ENCODE measurements at places on chromosomes 2 and 18.

DNA sequence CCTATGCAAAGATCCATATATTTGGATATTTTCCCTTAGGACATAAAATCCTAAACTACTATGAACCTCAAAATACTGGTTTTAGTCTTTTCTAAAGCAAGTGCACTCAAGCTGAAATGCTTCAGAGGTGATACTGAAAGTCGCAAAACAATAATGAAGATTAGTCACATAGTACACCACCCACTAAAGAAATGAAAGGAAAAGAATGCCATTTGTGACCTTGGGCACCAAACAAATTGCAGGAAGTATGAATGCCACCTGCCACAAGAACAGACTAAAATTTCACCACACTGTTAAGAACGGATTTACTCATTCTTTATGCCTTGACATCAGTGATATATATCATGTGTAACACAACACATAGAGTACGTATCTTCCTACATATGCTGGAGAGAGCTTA, 161.5 kb downstream of the ZNF521 start:
- H3K36me3 ChIP-seq = no peaks in the 10 kb centered on the region
- no peaks in the 10 kb centered on the region for H3K27me3 ChIP-seq
- no peak for DNase-seq
- no peak overlapping the region for H3K27ac ChIP-seq
- H3K4me3 ChIP-seq = no peak overlapping the region

- no peak for DNase-seq
- H3K4me3 ChIP-seq = peak overlapping the region; percentile 57
- H3K36me3 ChIP-seq = no peaks in the 10 kb centered on the region
- no peak overlapping the region for H3K27ac ChIP-seq
Measured at GRCh38 chr18:49560624-49561288, 1.1 kb upstream of the LIPG start.

GRCh38 chr18:55106466-55106865, 147.2 kb upstream of the CCDC68 start:
- no peak overlapping the region for H3K27ac ChIP-seq
- no peak for DNase-seq
- H3K4me1 ChIP-seq = no peaks in the 10 kb centered on the region
- H3K27me3 ChIP-seq = no peaks in the 10 kb centered on the region
- no peak overlapping the region for H3K4me3 ChIP-seq

- H3K4me3 ChIP-seq = no peak overlapping the region
- H3K27ac ChIP-seq = no peak overlapping the region
- DNase-seq = no peak
Measured at GRCh38 chr2:102149644-102150455, 7.3 kb downstream of the IL1R1 start.

DNA sequence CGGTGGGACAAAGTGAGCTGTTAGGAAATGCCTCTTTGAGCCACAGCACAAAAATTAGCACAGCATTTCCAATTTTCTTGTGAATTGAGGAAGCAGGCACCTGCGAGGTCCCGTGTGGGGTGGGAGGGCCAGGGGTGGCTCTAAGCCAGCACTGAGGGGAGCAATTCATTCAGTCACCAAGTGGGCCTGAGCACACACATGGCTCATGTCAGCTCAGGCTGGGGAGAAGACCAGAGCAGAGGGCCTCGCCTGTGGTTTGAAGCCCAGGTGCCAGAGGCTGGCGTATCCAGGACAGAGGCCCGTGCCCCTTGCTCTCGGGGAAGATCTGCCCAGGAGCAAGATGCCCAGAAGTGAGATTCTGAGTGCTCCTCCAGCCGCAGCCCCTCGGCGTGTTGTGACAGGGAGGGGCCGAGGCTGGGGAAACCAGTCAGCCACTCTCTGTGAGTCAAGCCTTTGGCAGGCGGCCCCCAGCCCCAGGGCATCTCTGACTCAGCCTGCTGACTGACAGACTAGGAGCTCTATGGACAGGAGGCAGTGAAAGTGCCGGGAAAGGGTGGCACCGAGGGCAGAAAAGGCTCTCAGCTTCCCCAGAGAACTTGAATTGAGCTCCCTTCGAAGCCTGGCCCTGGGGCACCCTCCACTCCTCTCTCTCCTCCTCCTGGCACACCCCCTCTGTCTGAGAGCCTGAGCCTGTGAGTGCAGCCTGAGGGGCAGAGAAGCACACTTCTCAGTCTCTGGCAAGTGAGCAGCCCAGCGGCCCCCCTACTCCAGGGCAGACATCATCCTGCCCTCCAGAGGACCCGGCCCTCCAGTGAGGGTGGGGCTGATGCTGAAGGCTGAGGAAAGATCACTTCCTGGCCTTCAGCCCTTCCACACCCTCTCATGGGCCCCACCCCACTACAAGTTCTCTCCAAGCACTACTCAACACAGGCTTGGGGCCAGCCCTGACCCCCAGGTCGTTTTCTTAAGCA, 32.3 kb downstream of the CYP26B1 start:
- peak; percentile 61 for DNase-seq
- H3K27ac ChIP-seq = no peak overlapping the region
- H3K36me3 ChIP-seq = no peaks in the 10 kb centered on the region
- H3K4me3 ChIP-seq = no peak overlapping the region

- H3K4me1 ChIP-seq = no peaks in the 10 kb centered on the region
- no peak for DNase-seq
- no peaks in the 10 kb centered on the region for H3K27me3 ChIP-seq
- H3K36me3 ChIP-seq = no peaks in the 10 kb centered on the region
- H3K4me3 ChIP-seq = no peak overlapping the region
- H3K27ac ChIP-seq = no peak overlapping the region
Measured at GRCh38 chr18:49241852-49242251, 218.6 kb downstream of the DYM start.

- DNase-seq = no peak
- H3K27me3 ChIP-seq = no peaks in the 10 kb centered on the region
- H3K4me3 ChIP-seq = no peak overlapping the region
- H3K4me1 ChIP-seq = peaks cover 6% of the 10 kb centered on the region
Measured at GRCh38 chr2:6556755-6557154, 309.0 kb downstream of the CMPK2 start.

- H3K36me3 ChIP-seq = no peaks in the 10 kb centered on the region
- peak; percentile 92 for DNase-seq
- no peak overlapping the region for H3K4me3 ChIP-seq
- H3K27ac ChIP-seq = no peak overlapping the region
Measured at GRCh38 chr18:48445540-48445939, 36.4 kb upstream of the ZBTB7C start.

DNA sequence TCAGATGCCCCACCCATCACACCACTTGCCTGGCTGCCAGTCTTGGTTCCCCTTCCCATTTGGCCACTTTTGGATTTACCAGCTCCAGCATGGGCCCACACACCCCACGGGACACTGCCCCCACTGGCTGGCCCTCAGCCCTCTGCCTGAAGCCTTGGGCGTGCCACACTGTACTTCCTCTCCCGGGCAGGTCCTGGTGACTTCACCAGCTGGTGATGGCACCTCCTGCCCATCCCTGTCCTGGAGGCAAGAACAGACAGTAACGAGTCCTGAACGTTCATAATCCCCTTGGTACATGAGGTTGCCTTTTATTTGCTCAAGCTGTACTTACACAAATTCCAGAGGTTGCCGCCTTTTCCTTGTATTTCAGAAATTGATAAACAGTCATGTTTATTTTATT, 81.1 kb downstream of the TMEM17 start:
- no peak overlapping the region for H3K27ac ChIP-seq
- no peaks in the 10 kb centered on the region for H3K27me3 ChIP-seq
- no peaks in the 10 kb centered on the region for H3K36me3 ChIP-seq
- H3K4me1 ChIP-seq = no peaks in the 10 kb centered on the region
- no peak overlapping the region for H3K4me3 ChIP-seq

- no peaks in the 10 kb centered on the region for H3K4me1 ChIP-seq
- no peaks in the 10 kb centered on the region for H3K36me3 ChIP-seq
- H3K27me3 ChIP-seq = no peaks in the 10 kb centered on the region
- H3K27ac ChIP-seq = no peak overlapping the region
- no peak for DNase-seq
Measured at GRCh38 chr18:32278177-32278799, 88.4 kb downstream of the MEP1B start.

DNA sequence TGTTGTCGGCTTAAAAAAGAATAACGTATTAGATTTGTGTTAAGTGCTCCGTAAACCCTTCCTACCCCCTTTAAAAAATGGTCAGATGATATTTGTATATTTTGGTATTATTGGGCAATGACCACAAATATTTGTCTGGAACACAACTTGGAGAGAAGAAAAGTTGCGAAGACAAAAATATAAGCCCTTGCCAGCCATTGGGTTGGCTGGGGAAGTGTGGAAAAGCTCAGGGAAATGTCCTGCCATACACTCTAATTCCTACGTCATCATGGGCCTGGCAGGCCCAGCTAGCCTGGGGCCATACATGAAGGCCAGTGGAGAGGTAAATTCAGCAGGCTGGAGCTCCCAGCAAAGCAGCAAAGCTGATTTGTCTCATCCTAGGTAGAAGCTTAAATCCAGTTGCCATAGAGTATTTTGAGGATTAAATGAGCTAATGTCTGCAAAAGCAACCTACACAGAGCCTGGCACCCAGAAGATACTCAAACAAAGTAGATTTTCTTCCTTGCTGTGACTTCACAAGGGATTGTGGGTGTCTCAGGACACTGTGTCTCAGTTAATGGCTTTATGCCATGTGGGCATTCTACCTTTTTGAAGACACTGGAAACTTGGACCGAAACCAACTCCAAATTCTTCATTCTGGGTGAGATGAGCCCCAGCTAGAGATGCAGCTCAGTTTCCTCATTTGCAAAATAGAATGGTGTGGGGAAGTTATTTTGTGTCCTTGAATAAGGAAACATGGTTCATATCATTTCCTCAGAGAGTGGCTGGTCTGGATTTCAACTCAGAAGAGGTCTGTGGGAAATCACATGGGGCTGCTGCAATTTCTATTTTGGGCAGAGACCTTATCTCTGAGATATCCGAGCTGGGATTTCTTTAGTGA, 87.9 kb upstream of the MAP4K3 start:
- H3K4me3 ChIP-seq = no peak overlapping the region
- no peak overlapping the region for H3K27ac ChIP-seq
- DNase-seq = no peak
- H3K27me3 ChIP-seq = no peaks in the 10 kb centered on the region
- H3K4me1 ChIP-seq = no peaks in the 10 kb centered on the region

DNA sequence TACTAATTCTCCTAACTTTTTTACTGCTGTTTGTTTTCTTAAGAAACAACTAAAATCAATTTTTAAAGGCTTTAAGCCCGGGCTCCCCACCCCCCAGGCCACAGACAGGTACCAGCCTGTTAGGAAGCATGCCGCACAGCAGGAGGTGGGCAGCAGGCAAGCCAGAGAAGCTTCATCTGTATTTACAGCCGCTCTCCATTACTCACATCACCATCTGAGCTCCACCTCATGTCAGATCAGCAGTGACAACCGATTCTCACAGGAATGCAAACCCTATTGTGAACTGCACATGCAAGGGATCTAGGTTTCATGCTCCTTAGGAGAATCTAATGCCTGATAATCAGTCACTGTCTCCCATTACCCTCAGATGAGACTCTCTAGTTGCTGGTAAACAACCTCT, 517.0 kb downstream of the NRXN1 start:
- H3K4me3 ChIP-seq = no peak overlapping the region
- H3K27ac ChIP-seq = no peak overlapping the region
- H3K27me3 ChIP-seq = no peaks in the 10 kb centered on the region
- no peaks in the 10 kb centered on the region for H3K4me1 ChIP-seq
- DNase-seq = peak; percentile 19

DNA sequence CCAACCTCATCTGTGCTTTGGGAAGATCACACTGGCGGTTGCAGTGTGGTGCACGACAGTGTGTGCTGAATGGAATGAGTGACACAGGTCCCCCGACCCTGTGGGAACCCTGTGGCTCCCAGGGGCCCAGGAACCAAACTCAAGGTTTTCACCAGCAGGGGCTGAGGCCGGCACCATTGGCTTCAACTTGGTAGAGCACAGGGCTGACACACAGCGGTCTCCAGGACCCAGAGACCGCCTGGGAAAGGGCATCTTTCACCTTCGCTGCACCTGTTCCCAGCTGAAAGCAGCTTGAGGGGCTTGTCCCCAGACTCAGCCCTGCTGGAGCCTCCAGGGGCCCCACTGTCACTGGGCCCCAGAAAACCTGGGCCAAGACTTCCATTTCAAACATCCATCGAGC, 59.0 kb upstream of the ODC1 start:
- no peaks in the 10 kb centered on the region for H3K36me3 ChIP-seq
- H3K27ac ChIP-seq = no peak overlapping the region
- peak; percentile 42 for DNase-seq
- no peaks in the 10 kb centered on the region for H3K27me3 ChIP-seq
- H3K4me1 ChIP-seq = peaks cover under 1% of the 10 kb centered on the region
- H3K4me3 ChIP-seq = no peak overlapping the region

DNA sequence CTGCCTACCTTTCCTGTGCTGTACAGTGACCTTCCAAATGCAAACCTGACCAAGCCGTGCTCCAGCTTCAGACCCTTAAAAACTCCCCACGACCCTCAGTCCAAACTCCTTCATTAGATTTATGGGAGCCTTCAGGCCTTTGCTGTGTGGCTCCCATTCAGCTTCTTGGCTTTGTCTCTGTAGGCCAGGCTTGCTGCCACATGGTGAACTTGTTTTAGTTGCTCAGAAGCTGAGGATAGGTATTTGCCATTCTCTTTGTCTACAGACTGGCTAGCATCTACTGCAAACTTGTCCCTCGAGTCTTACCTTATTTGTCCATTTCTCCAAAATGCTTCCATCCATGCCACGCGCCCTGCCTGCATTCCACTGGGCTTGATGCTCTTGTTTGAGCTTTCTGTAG, 49.1 kb downstream of the SOX11 start:
- no peak overlapping the region for H3K4me3 ChIP-seq
- no peaks in the 10 kb centered on the region for H3K27me3 ChIP-seq
- no peak overlapping the region for H3K27ac ChIP-seq

GRCh38 chr18:76385681-76385975, 109.4 kb downstream of the ZNF516 start:
- no peak overlapping the region for H3K4me3 ChIP-seq
- no peaks in the 10 kb centered on the region for H3K27me3 ChIP-seq
- no peak overlapping the region for H3K27ac ChIP-seq
- H3K4me1 ChIP-seq = no peaks in the 10 kb centered on the region

GRCh38 chr18:42807887-42808286, 307.6 kb downstream of the RIT2 start:
- H3K27ac ChIP-seq = no peak overlapping the region
- DNase-seq = no peak
- H3K4me1 ChIP-seq = no peaks in the 10 kb centered on the region

DNA sequence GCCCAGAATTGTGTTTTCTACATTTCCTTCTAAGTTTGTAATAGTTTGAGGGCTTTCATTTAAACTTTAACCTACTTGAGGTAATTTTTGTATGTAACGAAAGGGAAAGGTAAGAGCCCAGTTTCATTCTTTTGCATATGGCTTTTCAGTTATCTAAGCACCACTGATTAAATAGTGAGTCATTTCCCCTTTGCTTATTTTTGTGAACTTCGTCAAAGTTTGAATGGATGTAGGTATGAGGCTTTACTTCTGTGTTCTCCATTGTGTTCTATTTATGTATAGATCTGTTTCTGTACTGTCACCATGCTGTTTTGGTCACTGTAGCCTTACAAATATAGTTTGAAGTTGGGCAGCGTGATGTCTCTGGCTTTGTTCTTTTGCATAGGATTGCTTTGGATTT, 944.8 kb upstream of the CNTNAP5 start:
- DNase-seq = no peak
- no peaks in the 10 kb centered on the region for H3K36me3 ChIP-seq
- H3K4me3 ChIP-seq = no peak overlapping the region
- H3K27ac ChIP-seq = no peak overlapping the region

- no peaks in the 10 kb centered on the region for H3K36me3 ChIP-seq
- no peaks in the 10 kb centered on the region for H3K4me1 ChIP-seq
- no peaks in the 10 kb centered on the region for H3K27me3 ChIP-seq
- no peak overlapping the region for H3K27ac ChIP-seq
- DNase-seq = no peak
- no peak overlapping the region for H3K4me3 ChIP-seq
Measured at GRCh38 chr2:12665334-12665733, 51.4 kb upstream of the TRIB2 start.
